T-helper 9 cell (primary cell): ENCODE measurements at places on chromosomes 2 and 18.

DNA sequence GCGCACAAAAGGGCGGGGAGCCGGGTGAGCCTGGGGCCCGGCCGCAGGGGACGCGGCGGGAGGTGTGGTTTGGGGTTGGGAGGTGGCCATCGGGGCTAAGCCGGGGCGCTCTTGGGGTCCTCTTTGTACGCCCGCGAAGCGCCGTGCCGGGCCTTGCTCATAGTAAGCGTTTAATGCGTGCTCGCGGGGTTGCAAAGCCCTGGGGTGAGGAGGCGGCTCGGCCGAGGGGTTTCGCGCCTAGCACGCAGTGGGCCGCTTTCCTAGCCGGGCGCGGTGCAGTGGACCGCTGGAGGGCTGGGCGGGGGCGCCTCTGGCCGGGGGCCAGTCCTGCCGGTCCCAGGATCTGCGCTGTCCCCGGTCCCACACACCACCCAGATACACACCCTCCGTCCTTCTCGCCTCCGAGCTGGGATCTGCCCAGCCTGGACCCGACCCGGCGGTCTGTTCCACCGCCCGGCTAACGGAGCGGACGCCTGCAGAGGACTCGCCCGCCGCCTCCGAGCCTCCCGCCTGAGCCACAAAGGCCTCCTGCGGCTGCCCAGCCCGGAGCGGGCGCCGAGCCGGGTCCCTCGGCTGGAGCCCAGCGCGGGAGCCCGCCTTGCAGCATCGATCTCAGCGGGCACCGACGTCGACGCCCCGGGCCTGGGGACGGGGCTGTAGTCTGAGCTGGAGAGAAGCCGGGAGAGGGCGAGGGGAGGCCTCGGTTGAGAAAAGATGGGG lies 564 bp downstream of the DPYSL5 start:
- peak; percentile 5 for DNase-seq

DNA sequence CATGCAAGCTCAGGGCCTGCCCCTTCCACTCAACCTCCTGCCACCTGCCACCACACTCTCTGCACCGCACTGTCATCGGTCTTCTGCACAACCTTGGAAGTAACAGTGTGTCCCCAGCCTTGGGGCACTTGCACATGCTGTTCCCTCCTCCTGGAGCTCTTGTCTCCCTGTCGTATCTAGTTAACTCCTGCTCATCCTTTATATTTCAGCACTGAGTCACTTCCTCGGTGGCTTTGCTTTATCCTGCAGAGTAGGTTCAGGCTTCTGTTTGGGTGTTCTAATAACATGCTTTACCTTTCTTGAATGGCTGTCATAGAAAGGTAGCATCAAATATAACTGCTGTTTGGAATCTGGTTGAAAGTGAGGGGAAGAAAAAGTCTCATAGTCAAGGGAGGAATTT lies 25.3 kb downstream of the PAX8 start:
- no peak for DNase-seq

GRCh38 chr2:62149708-62150107 lies 46.2 kb upstream of the B3GNT2 start:
- no peak for DNase-seq

DNA sequence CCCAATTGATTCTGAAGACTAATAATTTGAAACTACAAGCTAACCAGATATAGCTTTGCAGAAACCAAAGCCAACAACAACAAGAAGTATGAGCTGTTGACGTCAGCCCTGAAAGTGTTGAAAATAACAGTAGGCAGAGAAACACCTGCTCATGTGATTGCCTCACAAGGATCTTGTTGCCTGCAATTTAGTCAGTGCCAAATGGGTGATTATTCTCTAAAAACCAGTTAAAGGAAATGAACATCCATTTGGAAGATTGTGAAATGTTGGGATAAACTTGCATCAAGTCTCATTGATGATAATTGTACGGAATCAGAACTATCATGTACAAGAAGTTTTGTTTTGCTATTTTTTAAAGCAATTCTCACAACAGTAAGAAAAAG lies 2.8 kb downstream of the CYTIP start:
- DNase-seq, result no peak

GRCh38 chr18:3689091-3689490 lies 239.1 kb downstream of the TGIF1 start:
- DNase-seq, result no peak

GRCh38 chr2:18506883-18507509 lies 53.5 kb downstream of the RDH14 start:
- no peak for DNase-seq
